ENCODE measurements at places on chromosomes 7 and 10.

- DNase-seq: no peak
These were observed 117.4 kb downstream of the CREB5 start for GRCh38 chr7:28529755-28530154.

DNA sequence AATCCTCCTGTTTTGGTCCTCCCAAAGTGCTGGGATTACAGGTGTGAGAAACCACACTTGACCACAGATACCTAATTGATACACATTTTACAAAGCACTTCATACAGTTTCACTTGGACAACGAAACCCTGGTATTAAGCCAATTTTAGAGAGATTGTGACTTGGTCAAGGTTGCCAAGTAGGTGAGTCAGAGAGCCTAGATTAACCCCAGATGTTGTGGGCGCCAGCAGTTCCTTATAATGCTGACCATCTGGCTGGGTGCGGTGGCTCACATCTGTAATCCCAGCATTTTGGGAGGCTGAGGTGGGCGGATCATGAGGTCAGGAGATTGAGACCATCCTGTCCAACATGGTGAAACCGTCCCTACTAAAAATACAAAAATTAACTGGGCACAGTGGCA is 4.9 kb upstream of the PHKG1 start:
- DNase-seq: no peak

DNA sequence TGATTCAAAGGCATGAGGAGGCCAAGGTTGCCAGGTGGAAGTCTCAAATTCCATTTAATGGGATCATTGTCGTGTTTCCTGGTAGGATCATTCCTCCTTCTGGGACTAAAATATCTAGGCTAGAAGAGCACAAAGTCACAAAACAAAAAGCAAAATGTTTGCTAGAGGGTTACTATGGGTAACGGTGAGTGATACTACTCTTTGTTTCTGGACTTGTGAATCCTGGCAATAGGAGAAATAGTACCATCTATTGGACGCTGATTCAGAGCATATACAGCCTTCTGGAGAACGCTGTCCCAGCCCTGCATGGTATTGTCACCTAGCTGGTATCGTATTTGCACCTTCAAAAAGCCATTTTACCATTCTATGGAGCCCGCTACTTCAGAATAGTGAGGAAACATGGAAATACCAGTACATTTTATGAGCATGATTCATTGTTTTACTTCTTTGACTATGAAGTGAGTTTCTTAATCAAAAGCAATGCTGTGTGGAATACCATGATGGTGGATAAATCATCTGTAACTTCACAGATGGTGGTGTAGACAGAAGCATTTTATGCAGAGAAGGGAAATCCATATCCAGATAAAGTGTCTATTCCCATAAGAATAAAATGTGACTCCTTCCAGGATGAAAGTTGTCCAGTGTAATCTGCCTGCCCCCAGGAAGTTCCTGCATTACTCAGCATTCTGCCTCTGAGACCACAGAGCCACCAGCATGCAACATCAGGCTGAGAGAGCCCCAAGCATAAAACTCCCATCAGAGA is 361.0 kb downstream of the ETV1 start:
- no peak for DNase-seq

GRCh38 chr10:130127364-130128061 is 8.7 kb upstream of the GLRX3 start:
- peak; percentile 5 for DNase-seq
